ENCODE measurements at places on chromosomes 6 and 20. TPM values are rescaled to one million over a fixed set of nuclear protein-coding genes. Genes with fewer than 3 reads are reported as not detected.

- H3K4me3 ChIP-seq = no peak overlapping the region
- H3K4me1 ChIP-seq = no peaks in the 10 kb centered on the region
- H3K27ac ChIP-seq = no peak overlapping the region
- DNase-seq = no peak
- H3K27me3 ChIP-seq = no peaks in the 10 kb centered on the region
Measured at GRCh38 chr6:154773610-154774089, 40.4 kb downstream of the SCAF8 start.

DNA sequence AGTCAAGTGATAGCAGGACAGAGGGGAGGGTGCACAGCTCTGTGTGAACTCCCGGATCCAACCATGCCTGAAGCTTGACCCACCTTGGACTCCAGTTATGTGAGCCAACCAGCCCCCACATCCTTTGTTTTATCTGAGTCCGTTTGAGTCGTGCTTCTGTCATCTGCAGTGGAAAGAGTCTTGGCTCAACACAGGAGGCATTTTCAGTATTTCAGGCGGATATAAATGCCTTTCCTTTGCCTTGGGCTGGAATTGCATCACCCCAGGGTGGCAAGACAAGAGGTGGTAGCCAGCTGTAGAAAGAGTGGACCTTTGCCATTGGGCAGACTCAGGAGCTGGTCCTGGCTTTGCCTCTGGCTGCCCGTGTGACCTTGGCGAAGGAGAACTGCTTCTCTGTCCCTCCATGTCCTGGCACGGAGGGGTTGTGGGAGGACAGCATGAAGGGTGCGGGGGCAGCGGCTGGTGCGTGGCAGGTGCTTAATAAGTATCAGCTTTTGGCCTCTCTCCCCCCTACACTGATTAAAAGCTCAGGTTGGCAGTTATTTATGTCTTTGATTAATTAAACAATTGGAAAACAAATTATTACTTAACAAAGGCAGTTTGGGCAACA lies 42.6 kb upstream of the APCDD1L start:
- no peaks in the 10 kb centered on the region for H3K4me1 ChIP-seq
- no peak for DNase-seq
- peaks cover 2% of the 10 kb centered on the region for H3K27me3 ChIP-seq
- H3K27ac ChIP-seq = no peak overlapping the region
- no peaks in the 10 kb centered on the region for H3K36me3 ChIP-seq

DNA sequence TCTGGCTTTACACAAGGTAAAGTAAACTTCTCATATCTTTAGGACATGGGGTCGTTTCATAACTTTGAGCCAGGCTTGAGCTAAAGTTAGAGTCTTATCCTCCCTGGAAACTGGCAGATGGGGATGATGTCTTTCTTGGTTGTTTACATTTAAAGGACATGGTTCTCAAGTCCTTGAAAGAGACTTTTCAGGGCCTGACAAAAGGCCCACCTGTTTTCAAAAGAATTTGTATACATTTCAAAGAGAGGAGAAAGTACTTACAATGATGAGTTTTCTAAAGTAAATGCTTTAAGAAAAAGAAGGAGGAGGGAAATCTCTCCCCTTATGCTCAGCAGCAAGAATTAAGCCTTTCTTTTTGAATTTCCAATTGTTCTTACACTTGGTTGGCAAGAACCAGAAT lies 45.7 kb upstream of the TINAG start:
- H3K27ac ChIP-seq = peak overlapping the region; percentile 54
- H3K4me1 ChIP-seq = peaks cover 16% of the 10 kb centered on the region
- H3K36me3 ChIP-seq = no peaks in the 10 kb centered on the region
- no peak for DNase-seq
- H3K4me3 ChIP-seq = no peak overlapping the region

The VWA7 gene
- 10.1 TPM for polyA plus RNA-seq

DNA sequence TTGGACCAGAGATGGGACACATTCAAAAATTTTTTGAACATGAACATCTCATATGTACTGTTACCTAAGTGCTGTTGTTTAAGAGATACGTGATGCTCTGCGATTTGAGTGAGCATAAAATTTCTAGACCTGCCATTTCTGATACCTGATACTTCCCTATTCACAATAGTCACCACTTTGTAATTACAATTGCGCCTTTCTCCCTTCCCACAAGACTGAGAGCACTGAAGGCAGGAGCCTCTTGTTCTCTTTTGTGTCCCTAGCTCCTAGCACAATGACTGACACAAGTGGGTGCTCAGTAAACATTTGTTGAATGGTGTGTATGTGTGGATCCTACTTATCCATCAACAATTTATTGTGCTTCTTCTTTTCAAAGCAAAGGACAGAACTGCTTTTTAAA lies 92.8 kb upstream of the TMEM30A start:
- H3K27ac ChIP-seq = no peak overlapping the region
- H3K4me3 ChIP-seq = no peak overlapping the region
- H3K27me3 ChIP-seq = no peaks in the 10 kb centered on the region

The TINAG gene
- 23.7 TPM for polyA plus RNA-seq

GRCh38 chr6:56046576-56046975 lies 171.2 kb upstream of the BMP5 start:
- no peaks in the 10 kb centered on the region for H3K4me1 ChIP-seq
- no peak overlapping the region for H3K4me3 ChIP-seq
- no peak overlapping the region for H3K27ac ChIP-seq
- no peaks in the 10 kb centered on the region for H3K27me3 ChIP-seq
- no peaks in the 10 kb centered on the region for H3K36me3 ChIP-seq

DNA sequence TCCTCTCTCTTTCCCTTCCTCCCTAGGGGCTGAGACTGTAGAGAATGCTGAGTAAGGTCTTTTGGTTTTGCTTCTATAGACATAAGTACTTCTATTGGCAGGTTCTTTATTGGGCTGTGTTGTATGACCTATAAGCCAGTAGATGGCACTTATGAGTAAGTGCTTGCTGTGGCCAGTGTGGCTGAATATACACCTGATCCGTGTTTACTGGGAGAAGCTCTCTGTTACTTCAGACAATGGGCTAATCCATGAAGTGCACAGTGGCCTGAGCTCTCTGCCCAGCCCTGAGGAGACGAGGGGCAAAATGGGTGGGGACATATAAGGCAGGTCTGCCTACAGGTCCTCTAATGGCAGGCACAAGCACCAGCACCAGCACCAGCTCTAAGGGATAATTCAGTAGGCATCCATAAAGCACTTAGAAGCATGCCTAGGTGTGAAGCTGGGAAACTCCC lies 610.3 kb downstream of the RNF144B start:
- no peaks in the 10 kb centered on the region for H3K27me3 ChIP-seq
- no peaks in the 10 kb centered on the region for H3K36me3 ChIP-seq
- H3K27ac ChIP-seq = no peak overlapping the region
- no peak for DNase-seq
- H3K4me3 ChIP-seq = no peak overlapping the region
- H3K4me1 ChIP-seq = no peaks in the 10 kb centered on the region

The SRMS gene
- 0.16 TPM for polyA plus RNA-seq

The MRPS26 gene
- polyA plus RNA-seq = 60.8 TPM

GRCh38 chr6:140671926-140672325 lies 1297.5 kb upstream of the CITED2 start:
- H3K4me1 ChIP-seq = no peaks in the 10 kb centered on the region
- no peak overlapping the region for H3K27ac ChIP-seq
- no peaks in the 10 kb centered on the region for H3K36me3 ChIP-seq
- no peaks in the 10 kb centered on the region for H3K27me3 ChIP-seq
- H3K4me3 ChIP-seq = no peak overlapping the region

The ELOVL2 gene
- 6.7 TPM for polyA plus RNA-seq

The RFX6 gene
- polyA plus RNA-seq = 8.6 TPM

GRCh38 chr6:53623497-53623896 lies 42.1 kb downstream of the KLHL31 start:
- no peak for DNase-seq
- no peaks in the 10 kb centered on the region for H3K4me1 ChIP-seq
- H3K4me3 ChIP-seq = no peak overlapping the region
- H3K27ac ChIP-seq = no peak overlapping the region

DNA sequence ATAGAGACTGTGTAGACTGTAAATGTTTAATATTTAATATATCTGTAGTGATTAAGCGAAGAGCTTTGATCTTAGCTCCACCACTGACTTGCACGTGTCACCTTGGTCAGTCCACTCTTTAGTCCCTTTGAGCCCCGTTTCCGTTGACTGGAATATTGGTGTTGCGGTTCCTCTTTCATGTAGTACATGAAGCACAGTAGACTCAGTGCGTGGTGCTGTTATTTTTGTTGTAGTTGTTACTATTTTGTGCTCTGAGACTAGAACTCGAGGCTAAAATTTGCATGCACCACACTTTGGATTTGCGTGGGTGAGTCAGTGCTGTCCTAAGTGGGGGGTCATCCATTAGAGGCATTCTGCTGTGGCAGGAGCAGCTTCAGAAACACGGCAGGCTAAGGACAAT lies 291.4 kb downstream of the QKI start:
- no peaks in the 10 kb centered on the region for H3K4me1 ChIP-seq
- DNase-seq = no peak
- H3K36me3 ChIP-seq = no peaks in the 10 kb centered on the region
- no peaks in the 10 kb centered on the region for H3K27me3 ChIP-seq
- H3K27ac ChIP-seq = no peak overlapping the region
- H3K4me3 ChIP-seq = no peak overlapping the region

GRCh38 chr6:83431545-83432155 lies 799 bp upstream of the ME1 start:
- H3K4me1 ChIP-seq = peaks cover 6% of the 10 kb centered on the region
- H3K4me3 ChIP-seq = peak overlapping the region; percentile 86
- DNase-seq = peak; percentile 79
- H3K27ac ChIP-seq = peak overlapping the region; percentile 98
- no peaks in the 10 kb centered on the region for H3K36me3 ChIP-seq
- no peaks in the 10 kb centered on the region for H3K27me3 ChIP-seq

The THBS2 gene
- 10.7 TPM for polyA plus RNA-seq

DNA sequence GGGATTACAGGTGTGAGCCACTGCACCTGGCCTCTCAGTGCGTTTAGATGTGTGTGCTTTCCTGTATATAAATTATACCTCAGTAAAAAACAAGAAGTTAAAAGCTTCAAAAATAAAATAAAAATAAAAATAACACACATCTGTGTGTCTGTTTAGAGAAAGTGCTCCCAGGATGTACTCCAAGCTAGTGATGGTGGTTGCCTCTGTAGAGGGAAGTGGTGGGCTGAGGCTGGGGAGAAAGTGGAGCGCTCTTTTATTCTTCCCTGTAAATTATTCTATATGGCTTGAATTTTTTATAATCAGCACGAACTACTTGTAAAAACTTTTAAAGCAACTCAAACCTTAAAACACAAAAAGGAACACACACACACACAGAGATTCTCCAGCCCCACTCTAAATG lies 29.0 kb downstream of the PTGIS start:
- no peak overlapping the region for H3K4me3 ChIP-seq
- no peak overlapping the region for H3K27ac ChIP-seq
- H3K36me3 ChIP-seq = peaks cover 18% of the 10 kb centered on the region
- H3K4me1 ChIP-seq = no peaks in the 10 kb centered on the region
- no peaks in the 10 kb centered on the region for H3K27me3 ChIP-seq

DNA sequence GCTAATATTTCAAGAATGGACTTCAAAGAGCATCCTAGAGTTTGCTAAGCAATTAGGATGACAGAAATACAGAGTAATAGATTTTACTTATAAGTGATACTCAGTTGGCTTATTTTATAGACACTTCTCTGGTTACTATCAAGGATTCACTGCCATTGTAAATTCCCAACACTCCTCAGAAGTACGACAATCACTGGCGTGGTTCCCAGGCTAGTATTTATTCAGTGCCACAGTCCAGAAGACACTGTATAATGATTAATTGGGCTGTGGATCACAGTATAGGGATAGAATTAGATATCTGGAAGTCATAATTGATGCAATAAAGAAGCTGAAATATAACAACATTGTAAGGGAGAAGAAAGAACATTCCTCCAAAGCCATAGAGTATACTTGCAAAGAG lies 15.7 kb downstream of the MANEA start:
- H3K27ac ChIP-seq = no peak overlapping the region
- H3K36me3 ChIP-seq = no peaks in the 10 kb centered on the region
- peak; percentile 18 for DNase-seq
- H3K4me3 ChIP-seq = no peak overlapping the region
- no peaks in the 10 kb centered on the region for H3K27me3 ChIP-seq
- H3K4me1 ChIP-seq = no peaks in the 10 kb centered on the region

DNA sequence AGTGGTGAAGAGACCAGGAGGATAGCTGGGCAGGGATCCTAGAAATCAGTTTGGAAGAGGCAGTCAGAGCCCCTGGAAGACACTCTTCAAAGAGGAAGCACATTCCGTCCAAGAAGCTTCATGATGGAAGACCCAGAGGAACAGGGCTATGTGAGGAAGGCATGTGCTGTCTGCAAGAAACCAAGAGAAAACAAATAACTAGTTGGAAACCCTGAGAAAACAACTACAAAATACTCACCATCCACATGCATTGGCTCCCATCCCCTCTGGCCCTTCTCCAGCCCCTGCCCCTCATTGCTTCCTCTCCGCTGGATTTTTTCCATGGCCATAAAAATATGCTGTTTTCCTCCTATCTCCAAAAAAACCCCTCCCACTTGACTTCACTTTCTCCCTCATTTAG lies 40.9 kb upstream of the SMOC2 start:
- no peak overlapping the region for H3K4me3 ChIP-seq
- DNase-seq = no peak
- H3K27me3 ChIP-seq = peaks cover 8% of the 10 kb centered on the region
- no peaks in the 10 kb centered on the region for H3K36me3 ChIP-seq
- no peaks in the 10 kb centered on the region for H3K4me1 ChIP-seq

The GRM1 gene
- 0.04 TPM for polyA plus RNA-seq

DNA sequence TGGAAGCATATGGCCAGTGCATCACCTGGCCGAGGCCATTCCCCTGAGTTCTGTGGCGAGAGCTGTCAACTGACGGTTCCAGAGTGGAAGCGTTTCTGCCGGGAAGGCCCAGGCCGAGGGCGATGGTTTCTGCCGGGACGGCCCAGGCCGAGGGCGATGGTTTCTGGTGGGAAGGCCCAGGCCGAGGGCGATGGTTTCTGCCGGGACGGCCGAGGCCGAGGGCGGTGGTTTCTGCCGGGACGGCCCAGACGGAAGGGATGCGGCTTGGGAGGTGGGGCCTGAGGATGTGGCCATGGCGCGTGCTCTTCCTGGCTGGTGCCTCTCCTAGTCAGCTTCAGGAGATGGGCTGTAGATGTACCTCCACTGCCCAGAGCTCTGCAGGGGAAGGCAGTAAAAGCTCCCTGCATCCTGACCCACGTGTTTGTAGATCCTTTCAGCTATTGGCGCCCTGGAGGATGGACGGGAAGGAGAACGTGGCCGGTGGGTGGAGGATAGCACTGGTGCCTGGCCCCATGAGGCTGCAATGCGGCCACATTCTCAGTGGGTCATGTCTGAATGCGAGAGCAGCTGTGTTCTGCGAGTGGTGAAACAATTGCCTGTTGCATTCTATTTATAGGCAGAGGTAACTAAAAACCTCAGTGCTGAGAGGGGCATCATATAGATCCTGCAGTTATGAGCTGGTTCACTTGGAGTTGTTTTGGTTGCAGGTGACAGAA lies 12.8 kb downstream of the TPD52L2 start:
- no peaks in the 10 kb centered on the region for H3K4me1 ChIP-seq
- H3K27me3 ChIP-seq = no peaks in the 10 kb centered on the region
- no peak overlapping the region for H3K4me3 ChIP-seq
- peaks cover 69% of the 10 kb centered on the region for H3K36me3 ChIP-seq
- DNase-seq = no peak
